ENCODE measurements at places on chromosomes 12 and 14. TPM values are rescaled to one million over a fixed set of nuclear protein-coding genes. Genes with fewer than 3 reads are reported as not detected.

Gene ARMH4
- 1.6 TPM for total RNA-seq

Gene TESPA1
- not detected for total RNA-seq

Gene RAD51AP1
- 4.9 TPM for total RNA-seq

Gene PPM1A
- 20.7 TPM for total RNA-seq

All from epithelial cell of alveolus of lung (primary cell).